ENCODE measurements at places on chromosomes 12 and 14.

GRCh38 chr14:89493877-89494634 is 77.0 kb upstream of the FOXN3 start:
- peak; percentile 38 for DNase-seq

- DNase-seq, result no peak
These were observed 122.1 kb downstream of the MYRFL start for GRCh38 chr12:69947123-69947522.

DNA sequence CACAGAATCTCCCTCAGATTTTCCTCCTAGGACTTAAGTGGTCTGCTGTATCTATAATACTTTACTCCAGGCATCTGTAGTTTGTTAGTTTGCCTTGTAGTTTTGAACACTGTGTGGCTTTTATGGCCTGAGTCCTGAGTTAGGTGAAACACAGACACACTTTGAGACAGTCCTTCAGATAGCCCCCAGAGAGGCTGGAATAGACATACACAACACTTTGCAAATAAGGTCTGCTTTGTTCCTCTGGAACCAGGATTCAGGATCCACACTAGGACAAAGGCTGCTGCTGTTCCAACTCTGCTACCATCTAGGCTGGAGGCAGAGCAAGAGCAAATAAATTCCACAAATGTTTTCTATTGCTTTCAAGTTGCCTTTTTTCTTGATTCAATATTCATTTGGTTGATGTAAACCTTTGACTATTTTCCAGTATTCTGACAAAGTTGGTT is 41.4 kb upstream of the INSM2 start:
- DNase-seq, result no peak

DNA sequence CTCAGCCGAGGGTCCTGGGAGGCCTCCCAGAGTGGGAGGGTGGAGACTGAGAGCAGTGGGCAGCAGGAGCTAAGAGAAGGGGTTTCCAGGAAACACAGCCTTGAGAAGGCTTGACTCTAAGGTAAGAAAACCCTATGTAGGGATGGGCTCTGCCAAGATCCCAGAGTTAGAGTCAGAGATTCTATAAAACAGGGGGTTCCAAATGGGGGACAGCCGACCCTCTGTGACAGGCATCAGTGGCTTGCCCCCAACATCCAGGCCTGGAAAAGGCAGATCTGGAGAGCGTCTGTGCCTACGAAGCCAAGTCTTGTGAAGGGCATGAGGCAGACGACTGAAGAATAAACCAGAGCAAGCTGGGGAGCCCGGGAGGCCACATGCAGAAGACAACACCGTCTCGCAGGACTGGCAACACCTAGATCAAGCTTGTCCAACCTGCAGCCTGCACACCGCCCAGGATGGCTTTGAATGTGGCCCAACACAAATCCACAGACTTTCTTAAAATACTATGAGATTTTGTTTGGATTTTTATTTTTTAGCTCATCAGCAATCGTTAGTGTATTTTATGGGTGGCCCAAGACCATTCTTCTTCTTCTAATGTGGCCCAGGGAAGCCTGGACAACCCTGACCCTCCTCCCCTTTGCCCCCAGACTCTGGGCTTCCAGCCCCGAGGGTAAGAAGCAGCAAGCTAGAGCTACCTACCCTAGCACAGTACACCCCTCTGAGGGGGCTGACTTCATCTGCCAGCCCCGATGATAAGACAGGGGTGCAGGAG is 42.1 kb downstream of the PRMT8 start:
- DNase-seq, result no peak

GRCh38 chr12:16062611-16063010 is 151.5 kb downstream of the DERA start:
- DNase-seq, result no peak

- DNase-seq, result no peak
These were observed at the start of gene MYBPC1 for GRCh38 chr12:101594700-101595099. MYBPC1 (plus strand) TSS chr12:101594971; CDS start chr12:101595071, 100 bp downstream.

GRCh38 chr12:11513288-11513687 is 117.9 kb upstream of the PRB2 start:
- no peak for DNase-seq

DNA sequence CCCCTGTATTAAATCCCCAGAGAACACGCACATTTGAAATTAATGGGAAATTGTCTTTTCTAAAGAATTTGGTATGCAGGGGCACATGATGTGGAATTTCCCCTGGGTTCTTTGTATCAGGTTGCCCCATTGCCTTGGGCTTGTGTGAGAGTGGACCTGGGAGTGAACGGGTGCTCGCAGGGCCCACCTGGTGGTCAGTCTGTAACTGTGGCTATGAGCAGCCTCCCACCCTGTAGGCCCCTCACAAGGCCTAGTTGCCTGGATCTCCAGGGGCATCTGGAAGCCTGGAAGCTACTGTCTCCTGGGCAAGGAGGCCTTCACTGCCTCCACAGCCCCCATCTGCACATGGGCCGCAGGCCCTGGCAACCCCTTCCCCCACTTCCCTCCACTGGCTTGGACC is 96.7 kb downstream of the SLC25A47 start:
- DNase-seq, result no peak

- no peak for DNase-seq
These were observed 37.3 kb downstream of the SIX4 start for GRCh38 chr14:60686865-60687264.

DNA sequence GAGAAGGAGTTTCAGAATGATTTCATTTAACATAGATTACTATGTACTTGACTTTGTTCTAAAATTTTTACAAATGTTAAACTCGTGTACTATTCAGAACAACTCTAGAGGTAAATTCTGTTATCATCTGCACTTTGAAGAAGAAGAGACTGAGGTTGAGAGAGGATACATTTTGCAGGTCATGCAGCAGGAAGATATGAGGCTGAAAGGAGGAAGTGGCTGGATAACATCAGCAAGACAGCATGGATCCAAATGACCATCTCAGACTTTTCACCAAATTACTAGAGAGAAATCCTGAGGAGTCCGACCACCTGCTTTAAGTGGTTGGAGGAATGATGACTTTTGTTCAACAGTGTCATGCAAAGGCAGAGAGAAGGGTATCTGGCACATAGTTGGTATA is 84.9 kb downstream of the ASCL4 start:
- DNase-seq, result no peak

DNA sequence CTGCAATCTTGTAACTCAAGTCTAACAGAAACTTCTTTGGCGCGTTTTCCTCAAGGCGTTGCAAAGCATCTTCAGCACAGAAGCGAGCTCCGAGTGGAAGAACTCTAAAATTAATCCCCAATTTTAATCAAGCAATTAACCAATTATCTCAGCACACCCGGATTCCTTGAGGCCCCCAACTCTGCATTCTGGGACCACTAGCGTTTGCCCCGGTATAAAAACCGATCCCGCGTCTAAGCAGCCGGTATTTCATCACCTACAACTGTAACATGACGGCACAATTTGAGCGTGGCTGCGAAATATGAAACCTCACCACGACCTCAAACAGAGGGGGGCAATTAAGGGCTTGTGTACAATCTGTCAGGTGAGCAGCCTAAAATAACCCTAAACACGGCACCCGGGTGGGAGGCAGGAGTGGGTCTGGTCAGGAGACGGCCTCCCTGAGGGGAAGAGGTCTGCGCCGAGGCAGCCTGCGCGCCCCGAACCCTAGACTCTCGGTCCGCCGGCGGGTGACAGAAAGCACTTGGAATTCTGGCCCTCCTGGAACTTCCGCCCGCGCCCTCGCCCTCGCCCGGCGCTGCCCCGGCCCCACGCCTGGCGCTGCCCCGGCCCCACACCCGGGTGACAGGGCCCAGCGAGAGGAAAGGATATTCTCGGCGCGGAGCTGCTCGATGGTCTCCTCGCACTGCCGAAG is 594 bp downstream of the ZCCHC8 start:
- DNase-seq, result peak; percentile 29

GRCh38 chr12:115046805-115047204 is 362.8 kb upstream of the TBX3 start:
- DNase-seq, result no peak

- no peak for DNase-seq
These were observed 37.4 kb downstream of the NOC4L start for GRCh38 chr12:132181570-132182200.

- no peak for DNase-seq
These were observed 26.4 kb downstream of the APAF1 start for GRCh38 chr12:98671459-98671858.

GRCh38 chr12:7634561-7634960 is 31.1 kb downstream of the APOBEC1 start:
- no peak for DNase-seq

DNA sequence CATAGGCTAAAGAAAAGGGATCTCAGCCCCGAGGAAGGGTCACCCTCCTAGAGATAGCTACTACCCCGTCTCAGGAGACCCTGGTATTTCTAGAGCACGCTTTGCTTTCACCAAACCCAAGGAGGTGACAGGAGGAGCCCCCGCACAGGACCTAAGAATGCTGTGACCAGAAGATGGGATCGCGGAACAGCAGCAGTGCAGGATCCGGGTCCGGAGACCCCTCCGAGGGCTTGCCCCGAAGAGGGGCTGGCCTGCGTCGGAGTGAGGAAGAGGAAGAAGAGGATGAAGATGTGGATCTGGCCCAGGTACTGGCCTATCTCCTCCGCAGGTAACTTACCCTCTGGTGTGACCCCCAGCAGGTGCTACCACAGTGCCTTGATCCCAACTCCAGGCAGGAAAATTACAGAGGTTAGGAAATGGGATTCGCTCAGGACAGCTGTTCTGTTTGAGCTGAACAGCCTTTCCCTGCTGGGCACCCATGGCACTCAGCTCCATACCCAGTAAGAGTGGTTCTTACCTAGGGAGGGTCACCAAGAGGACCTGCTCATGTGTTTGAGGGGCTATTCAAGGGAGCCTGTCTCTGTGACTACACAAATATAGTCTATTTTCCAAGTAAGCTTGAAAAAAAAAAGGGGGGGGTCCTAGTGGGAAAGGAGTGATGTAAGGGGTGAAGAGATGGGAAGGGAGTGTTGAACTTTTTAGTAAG is 826 bp upstream of the NRL start:
- DNase-seq, result no peak

DNA sequence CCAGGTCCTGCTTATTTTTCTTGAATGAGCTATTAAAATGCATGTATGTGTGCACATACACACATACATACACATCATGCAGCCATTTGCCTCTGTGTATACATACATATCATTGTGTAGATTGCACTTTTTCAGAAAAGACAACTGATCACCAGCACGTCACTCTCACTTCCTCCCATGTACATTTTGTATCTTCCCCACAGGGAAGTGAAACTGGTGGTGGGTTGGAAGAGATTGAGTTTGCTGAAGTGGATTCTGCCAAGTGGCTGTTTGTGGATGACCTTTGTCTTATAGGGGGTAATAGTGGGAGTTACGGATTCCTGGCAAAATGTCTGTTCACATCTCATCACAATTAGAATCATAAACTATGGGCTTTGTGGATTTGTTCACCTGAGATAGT is 448.6 kb downstream of the RAD51B start:
- DNase-seq, result no peak

GRCh38 chr12:113796066-113796827 is 169.9 kb downstream of the RBM19 start:
- no peak for DNase-seq

DNA sequence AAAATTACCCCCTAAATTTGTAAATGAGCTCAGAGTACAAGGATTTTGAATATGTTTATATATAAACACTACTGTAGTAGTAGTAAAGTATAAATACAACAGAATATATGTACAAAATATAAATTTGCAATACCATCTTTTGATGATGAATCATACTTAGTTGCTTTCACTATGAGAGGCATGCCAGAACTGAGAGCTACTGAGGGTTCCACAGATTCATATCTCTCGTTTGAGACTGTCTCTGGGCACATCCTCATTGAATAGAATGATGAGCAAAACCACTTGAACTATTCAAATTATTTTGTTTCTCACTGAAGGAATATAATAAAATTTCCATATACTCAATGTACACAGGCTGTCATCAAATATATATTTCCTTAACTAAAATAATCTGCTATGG is 417.6 kb downstream of the NAV3 start:
- DNase-seq, result no peak

DNA sequence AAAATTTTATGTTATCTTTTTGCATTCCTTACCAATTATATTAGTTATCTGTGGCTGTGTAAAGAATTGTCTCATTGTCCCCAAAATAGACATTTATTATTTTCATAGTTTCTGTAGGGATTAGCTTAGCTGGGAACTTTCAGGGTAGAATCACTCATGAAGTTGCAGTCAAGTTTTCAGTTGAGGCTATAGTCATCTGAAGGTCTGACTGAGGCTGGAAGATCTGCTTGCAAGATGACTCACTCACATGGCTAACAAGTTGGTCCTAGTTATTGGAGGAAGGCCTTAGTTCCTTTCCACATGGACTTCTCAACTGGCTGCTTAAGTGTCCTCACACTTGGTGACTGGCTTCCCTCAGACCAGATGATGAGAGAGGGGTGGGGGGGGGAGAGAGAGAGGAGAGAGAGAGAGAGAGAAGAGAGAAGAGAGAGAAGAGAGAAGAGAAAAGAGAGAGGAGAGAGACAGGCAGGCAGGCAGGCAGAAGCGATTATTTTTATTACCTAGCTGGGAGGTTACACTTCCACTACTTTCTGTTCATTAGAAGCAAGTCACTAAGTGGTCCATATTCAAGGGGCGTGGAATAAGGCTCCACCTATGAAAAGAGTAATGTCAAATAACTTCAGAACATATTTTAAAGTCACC is 6.4 kb downstream of the AP5M1 start:
- DNase-seq, result no peak

DNA sequence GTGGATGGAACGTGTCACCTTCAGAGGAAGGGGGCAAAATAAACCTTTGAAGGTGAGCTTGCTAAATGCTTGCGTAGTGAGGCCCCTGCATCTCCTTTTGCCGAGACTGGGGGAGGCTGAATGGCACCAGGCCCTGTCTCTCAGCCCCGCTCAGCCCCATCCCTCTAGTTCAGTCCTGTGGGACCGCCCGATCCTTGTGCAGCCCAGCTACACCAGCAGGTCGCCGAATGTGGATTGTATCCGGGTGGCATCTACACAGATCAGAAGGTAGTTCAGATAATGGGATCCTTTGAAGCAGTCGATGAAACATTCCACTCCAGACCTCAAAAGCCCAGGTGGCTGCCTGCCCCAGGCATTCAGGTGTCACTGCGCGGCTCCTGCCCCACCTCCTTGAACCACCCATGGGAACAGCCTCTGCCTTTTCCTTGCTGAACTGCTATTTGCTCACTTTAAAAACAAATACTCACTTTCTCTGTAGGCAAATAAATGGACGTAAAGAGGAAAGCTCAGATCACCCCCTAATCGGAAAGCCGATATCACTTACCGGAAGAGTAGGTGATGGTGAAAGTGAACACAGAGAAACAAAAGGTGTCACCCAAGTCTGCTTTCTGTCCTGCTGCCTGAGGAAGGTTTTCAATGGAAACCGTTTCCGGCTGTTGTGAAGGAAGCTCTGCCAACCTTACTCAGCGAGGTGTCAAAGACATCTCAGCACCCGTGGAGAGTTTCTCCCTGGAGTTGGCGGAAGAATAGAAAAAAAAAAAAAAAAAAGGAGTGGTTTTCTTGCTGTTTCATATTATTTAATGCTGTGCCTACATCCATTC is 100.3 kb upstream of the NCOR2 start:
- DNase-seq, result no peak

GRCh38 chr12:7693793-7694192 is 1.8 kb downstream of the GDF3 start:
- no peak for DNase-seq

DNA sequence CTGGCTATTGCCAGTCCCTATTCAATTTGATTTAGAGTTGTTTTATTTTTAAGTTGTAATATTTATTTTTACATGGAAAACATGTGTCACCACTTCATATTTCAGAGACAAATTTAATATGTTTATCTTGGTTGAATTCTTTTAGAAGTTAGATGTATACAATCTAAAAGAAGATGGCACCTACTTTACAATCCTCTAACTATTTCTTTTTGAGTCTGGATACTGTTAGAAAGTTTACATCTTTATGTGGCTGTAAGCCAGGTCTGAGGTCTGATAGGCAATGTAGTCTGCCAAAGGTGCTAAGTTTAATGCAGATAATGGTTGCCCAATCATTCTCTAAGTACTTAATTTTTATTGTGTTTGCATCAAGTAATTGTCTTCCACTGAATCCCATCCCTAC is 7.2 kb upstream of the LMO3 start:
- no peak for DNase-seq

Measured in GM12891 (cell line).